ENCODE measurements at places on chromosomes 1 and 21.

DNA sequence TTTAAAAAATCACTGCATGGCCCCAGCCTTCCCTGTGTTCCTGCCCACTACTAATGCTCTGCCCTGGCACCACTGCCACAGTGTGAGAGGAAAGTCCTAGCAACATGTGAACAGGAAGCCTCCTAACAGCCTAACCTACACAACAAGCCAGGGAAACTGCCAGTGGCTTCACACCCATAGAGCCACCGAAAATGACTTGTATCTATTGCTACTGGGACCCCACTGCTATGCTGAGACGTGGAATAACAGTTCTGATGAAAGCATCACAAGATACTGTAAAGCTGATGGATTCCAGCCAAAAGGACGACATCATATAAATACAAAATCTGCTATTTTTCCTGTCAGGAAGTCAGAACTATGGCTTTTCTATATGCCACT is 74.9 kb downstream of the JAK1 start:
- DNase-seq = no peak

DNA sequence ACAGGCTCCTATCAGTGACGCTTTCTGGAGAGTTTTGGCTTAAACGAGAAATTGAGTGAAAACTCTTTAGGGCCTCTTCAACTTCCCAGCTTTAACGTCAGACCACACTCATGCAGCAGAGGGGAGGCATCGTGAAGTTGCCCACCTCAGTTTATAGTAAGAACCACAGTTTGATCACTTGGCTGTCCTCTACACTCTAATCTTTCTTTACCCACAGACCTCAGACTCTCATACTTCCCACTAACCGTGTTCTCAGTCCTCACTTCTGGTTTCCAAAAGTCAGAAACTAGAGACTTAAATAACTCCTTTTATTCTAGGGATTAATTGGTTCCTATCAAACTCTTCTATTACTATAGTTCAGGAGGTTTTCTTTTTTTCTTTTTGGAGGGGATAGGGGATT is 302.2 kb downstream of the NTNG1 start:
- DNase-seq = no peak

- no peak for DNase-seq
Observed at GRCh38 chr1:3767328-3767925, 5.1 kb upstream of the SMIM1 start.

GRCh38 chr21:43827015-43827611 is 37.7 kb downstream of the RRP1 start:
- no peak for DNase-seq

DNA sequence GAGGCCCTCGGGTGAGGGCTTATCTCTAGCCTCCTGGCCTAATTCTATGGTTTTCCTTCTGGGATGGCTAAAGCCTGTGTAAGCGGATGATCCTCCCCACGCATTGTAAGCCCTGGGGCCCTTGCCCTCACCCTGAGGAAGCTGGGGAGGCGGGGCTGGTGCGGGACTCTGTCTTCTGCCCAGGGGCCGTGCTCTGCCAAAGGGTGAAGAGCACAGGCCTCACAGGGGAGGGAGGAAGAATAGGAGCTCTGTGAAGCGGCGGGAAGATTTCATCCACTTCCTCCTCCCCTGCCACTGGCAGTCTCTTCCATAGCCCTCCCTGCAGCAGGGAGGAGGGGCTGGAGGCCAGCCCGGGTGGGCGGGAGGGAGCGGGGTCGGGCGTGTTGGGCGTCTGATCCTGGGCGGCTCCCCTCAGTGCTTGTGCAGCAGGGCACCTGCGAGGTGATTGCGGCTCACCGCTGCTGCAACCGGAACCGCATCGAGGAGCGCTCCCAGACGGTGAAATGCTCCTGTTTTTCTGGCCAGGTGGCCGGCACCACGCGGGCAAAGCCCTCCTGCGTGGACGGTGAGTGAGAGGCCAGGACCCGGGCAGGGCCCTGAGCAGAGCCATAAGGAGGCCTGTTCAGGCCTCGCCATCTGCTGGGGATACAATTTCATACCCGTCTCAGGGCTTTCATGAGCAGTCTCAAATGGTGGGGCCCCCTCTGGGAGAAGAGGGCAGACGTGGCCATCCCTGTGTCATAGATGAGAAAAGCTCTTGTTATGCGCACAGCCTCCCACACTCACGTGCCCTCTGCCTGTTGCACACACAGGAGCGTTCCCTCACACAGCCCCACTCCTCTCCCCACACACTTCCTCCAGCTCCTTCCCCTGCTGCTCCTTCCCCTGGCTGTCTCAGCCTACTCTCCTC is 7.7 kb upstream of the PPM1J start:
- peak; percentile 72 for DNase-seq

DNA sequence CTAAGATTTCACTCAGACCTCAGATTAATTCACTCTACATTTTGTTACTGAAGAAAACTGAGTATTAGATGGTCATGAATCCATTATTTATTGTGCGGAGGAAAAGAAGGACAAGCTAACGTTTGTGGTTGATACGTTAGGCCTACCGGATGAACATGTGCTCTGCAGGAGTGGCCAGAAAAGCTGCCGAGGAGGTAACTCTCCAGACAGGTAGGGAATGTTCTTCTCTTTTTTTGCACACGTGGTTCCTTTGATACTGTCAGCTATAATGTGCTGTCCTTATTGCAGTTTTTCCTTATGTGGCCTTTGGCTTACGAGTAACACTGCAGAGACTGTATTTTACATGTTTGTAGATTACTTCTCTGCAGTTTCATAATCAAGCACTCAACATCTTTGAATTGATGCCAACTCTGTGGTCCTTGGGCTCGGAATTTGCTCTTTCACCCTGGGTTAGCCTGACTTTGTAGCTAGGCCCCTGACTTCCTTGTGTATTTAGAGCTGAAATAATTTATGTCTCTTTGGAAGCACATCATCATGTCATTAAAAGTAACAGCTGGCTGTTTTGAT is 13.6 kb downstream of the MTR start:
- DNase-seq = peak; percentile 13

- DNase-seq = no peak
Observed at GRCh38 chr1:148379170-148379500, 104.0 kb downstream of the PPIAL4G start.

DNA sequence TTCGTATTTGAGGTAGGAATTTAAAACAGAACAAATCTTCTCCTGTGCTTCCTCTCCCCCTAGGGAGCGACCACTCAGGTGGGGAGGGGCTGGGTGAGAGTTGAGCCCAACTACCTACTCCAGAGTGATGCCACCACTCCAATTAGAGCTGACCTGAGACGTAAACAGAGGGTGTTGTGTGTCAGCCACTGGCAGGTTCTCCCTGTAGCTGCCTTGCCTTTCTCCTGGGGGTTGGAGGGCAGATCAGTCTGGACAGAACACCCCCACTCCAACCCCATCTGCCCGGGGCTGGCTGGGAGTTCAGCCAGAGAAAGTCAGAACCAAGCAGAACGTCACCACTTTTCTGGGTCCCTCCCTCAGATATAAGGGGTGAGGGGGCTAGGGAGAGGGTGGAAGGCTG is 2.0 kb downstream of the HPDL start:
- peak; percentile 14 for DNase-seq

GRCh38 chr1:6197746-6198427 is 1.5 kb downstream of the RPL22 start:
- DNase-seq = no peak

DNA sequence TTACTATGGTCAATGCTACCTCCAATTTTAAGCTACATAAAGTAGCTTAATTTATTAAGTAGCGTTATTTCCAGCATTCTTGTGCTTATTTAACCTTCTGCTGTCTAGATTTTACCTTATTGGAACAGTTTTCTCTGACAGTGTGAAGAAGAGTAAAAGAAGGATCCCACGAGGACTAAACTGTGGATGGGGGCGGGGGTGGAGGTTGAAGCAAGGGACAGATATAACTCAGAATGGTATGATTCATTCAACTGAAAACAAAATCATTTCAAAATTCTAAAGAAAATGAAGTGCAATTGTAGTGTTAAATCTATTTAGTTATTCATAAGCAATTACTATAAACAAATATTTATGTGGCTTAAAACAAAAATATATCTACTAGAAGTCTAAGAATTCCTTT is 11.5 kb upstream of the VAV3 start:
- DNase-seq = no peak

- DNase-seq = no peak
Observed at GRCh38 chr1:210625715-210626114, 297.0 kb downstream of the HHAT start.

GRCh38 chr1:66176832-66177231 is 357.1 kb upstream of the SGIP1 start:
- DNase-seq = no peak

- no peak for DNase-seq
Observed at GRCh38 chr1:2492091-2492490, 16.0 kb downstream of the PLCH2 start.

DNA sequence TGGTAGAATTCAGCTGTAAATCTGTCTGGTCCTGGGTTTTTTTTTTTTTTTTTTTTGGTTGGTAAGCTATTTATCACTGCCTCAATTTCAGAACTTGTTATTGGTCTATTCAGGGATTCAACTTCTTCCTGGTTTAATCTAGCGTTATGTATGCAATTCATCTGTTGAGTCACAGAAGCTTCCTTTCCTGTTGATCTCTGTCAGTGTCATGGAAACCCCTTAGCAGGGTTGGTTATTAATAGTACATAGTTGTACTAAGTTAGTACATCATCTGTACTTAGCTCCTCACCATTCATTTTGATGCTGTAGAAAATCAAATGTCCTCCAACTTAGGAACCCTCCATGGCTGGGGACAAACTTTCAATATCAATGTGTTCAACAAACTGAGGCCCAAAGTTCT is 51.0 kb upstream of the BARHL2 start:
- DNase-seq = no peak

DNA sequence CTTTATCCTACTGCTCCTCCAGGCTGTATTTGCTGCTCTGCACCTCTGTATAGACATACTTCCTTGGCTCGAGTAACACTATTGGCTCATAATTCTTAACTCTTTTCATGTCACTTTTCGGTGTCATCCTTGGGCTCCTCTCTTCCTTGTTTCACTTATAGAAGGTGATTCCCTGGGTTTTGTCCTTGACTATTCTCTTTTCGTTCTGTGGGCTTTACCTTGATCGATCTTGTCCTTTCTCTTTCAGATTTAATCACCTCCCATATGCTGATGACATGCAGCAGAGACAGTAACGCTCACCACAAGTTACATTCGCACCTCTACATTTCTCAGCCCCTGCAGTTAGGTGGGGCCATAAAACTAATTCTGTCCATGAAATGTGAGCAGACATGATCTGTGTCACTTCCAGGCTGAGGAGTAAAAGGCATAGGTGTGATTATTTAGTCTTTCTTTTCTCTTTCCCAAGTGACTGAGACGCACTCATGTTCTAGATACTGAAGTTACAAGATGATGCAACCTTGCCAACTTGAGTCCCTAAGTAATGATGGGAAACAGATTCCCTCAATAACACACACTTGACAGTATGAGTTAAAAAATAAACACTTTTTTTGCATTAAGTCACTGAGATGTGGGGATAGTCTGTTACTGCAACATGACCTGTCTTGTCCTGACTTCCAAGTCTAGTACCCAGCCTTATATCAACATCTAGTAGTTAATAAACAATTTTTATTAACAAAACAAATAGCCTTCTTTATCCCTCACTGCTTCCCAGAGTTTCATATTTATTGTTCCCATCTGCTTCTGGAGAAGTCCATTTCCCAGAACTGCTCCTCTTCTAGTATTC is 49.9 kb upstream of the HAO2 start:
- DNase-seq = no peak

DNA sequence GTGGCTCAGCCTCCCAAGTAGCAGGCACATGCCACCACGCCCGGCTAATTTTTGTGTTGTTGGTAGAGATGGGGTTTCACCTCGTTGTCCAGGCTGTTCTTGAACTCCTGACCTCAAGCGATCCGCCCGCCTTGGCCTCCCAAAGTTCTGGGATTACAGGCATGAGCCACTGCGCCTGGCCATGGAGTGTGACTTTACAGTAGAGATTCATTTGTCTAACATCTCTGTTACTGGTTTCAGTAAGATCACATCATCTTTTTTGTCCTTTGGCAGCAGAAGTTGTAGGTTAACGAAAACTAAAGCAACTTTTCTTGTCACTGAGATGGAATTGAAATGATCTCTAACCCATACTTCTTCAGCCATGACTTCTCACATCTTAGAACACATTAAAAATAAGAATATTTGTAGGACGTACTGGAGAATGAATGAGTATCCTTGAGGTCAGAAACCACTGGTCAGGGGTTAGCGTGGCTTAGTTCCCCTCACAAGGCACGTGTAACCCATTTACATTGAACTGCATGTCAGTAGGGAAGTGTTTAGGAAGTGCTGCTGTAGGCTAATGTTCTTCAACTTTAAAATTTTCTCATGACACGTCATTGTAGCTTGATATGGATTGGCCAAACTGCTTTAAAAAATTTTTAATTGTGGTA is 75.9 kb downstream of the CAMTA1 start:
- DNase-seq = no peak

DNA sequence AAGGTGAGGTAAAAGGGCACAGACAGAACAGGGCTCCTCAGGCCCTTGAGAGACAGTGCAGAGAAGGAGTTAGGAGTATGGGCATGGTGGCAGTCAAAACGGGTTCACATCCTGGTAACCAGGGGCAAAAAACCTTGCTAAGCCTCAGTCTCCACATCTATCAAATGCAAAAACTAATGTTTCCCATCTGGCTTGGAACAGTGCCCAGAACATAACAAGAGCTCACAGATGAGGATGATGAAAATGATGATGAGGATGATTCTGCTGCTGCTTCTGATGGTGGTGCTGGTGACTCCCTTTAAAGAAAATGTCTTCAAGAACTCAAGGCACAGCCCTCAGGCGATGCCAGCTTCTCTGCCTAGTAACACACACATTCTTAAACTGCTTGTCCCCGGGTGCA is 24.1 kb downstream of the HHIPL2 start:
- no peak for DNase-seq

GRCh38 chr1:246165826-246166709 is 341.0 kb downstream of the SMYD3 start:
- no peak for DNase-seq

GRCh38 chr1:76029331-76029730 is 45.2 kb upstream of the ST6GALNAC3 start:
- DNase-seq = no peak

GRCh38 chr1:9331016-9331415 is 38.3 kb downstream of the SPSB1 start:
- no peak for DNase-seq

GRCh38 chr1:119593805-119594204 is 54.3 kb downstream of the ZNF697 start:
- no peak for DNase-seq
